Prostate gland (tissue), 2 donors: ENCODE measurements at places on chromosomes 6 and 20.

GRCh38 chr6:328136-328670 is 35.9 kb downstream of the DUSP22 start:
- DNase-seq: no peak

- DNase-seq: no peak
Measured at GRCh38 chr20:48492715-48493070, 335.1 kb downstream of the PREX1 start.

GRCh38 chr20:35568645-35569044 is 26.8 kb downstream of the ERGIC3 start:
- DNase-seq: no peak

GRCh38 chr20:48783533-48784272 is 44.1 kb downstream of the PREX1 start:
- no peak for DNase-seq

DNA sequence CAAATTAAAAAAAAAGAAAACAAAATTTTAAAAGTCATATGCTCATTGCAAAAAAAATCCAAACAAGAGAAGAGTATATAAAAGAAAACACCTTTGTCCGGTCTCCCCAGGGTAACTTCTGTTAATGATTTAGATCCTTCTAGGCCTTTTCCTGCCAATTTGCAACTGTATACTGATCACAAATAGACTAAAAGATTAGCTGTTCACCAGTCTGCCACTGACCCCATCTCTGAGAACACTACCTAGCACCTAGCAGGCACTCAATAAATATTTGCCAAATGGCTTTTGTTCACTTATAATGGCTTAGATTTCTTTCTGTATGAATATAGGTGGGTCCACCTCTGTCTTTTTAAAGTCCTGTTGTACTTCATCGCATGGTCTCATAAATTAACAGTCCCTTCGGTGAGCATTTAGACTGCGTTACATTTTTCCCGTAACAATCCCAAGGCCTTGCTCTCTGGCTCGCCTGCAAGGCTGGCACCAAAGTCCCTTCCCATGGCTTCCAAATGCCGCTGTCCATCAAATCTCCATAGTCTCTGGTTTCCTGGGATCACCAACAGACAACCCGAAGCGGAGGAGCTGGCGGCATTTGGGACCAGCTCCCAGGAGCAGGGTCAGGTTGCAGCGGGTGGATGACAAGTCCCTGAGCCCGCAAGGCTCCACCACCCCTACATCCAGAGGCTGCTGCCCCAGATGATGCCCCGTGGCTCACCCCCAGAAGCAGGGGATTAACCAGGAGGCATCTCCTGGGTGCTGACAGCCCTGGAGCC is 11.8 kb downstream of the JPH2 start:
- DNase-seq: no peak
